Activated naive CD4-positive, alpha-beta T cell treated with anti-CD3 and anti-CD28 coated beads, Interleukin-2, amount 50 U/mL, for 72 hours (primary cell): ENCODE measurements at places on chromosomes 7 and 10. TPM values are rescaled to one million over a fixed set of nuclear protein-coding genes. Genes with fewer than 3 reads are reported as not detected.

MBL2 gene
- not detected for total RNA-seq

GRCh38 chr7:50394315-50394714 lies 55.8 kb downstream of the FIGNL1 start:
- no peak for DNase-seq

DNA sequence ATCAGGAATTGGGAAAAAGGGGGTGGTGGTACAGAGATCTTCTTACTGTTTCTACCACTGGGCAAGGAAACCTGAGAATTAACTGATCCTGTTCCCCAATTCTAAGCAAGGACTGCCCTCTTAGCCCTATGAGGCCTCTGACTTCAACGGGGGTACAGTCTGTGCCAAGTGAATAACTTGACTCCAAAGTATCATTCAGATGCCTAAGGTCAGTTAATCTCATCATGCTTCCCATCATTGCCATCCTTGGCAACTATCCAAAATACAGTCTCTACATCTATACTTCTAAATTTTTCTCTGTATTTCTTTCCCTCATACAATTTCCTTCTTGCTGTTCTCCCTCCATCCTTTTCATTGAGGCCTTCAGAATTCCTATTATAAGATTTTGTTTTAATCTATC lies 10.5 kb downstream of the PPP3CB start:
- DNase-seq = no peak

WNT8B gene
- 0.20 TPM for total RNA-seq

DNA sequence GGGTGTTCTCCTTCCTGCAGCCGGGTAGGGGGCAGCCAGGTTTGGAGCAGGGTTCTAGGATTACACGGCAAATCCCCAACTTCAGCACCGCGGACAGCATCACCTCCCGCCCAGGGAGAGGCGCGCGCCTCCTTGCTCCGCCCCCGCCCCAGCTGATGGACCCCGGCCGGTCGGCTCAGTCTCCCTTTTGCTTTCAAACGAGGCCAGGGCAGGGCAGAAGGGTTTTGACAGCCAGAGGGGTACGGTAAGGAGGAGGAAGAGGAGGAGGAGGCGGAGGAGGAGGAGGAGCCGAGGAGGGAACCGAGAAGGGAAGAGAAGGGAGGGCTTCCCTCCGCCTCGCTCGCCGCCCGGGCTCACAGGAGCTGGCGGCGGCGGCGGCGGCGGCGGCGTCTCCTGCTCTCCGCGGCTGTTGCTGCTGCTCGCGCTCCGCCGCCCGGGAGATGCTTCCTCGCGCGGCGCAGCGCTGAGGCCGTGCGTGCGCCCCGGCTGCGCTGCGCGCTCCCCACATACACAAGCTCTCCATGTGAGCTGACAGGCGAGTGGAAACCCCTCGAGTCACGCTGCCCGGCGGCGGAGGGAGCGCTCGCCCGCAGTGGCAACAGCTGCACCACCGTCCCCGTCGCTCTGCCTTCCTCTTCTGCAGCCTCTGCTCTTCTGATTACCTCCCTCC lies 615 bp upstream of the CNTNAP2 start:
- no peak for DNase-seq

CYP17A1 gene
- total RNA-seq = not detected

DNA sequence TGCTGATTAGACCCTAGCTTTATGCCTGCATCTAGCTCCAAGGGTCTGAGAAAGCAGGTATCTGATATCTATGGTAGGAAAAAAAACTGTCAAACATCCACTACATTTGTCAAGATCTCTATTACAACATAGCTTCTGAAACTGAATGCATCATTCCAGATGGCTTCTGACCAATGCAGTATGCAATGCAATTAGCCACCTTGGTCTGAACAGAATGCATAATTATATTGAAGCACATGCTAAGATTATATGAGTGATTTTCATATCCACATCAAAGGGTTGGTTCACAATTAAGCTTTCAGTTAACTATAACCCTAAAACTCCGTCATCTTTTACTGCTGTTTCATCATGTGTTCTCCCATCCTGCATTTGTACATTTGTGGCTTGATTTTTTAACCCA lies 271.4 kb downstream of the POLR1F start:
- DNase-seq = no peak

ZCWPW1 gene
- total RNA-seq = 5.6 TPM

ITPRID1 gene
- total RNA-seq = not detected

ARHGAP12 gene
- 4.8 TPM for total RNA-seq

PDE6C gene
- not detected for total RNA-seq
